Mesenteric fat pad (tissue), 1 donor: ENCODE measurements at places on chromosomes 16 and 17. TPM values are rescaled to one million over a fixed set of nuclear protein-coding genes. Genes with fewer than 3 reads are reported as not detected.

The FASN gene
- total RNA-seq, result 1,109 TPM

The IQCK gene
- total RNA-seq, result 9.7 TPM

The UMOD gene
- not detected for total RNA-seq

The TRIM72 gene
- total RNA-seq, result 0.03 TPM

The PPP1R27 gene
- not detected for total RNA-seq

GRCh38 chr16:5633845-5634440, 536.3 kb upstream of the EEF2KMT start:
- no peak for DNase-seq

DNA sequence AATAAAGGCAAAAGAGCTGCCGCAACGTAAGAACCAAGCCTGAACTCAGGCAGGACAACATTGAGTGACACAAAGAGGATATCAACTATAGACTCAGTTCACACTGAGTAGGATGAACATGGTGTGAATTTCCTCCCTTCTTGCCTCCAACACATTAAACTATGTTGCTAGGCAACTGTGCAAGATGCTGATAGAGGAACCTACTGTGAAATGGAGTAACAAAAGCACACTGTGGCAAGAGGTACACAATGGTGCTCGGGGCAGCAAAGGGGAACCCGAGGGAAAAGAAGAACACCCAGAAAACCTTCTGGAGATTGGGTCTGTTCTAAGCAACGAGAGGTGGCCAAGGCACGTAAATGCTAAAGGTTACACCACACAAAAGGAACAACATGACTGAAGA, 34.1 kb downstream of the GRB2 start:
- no peak for DNase-seq

- DNase-seq, result no peak
Measured at GRCh38 chr17:55527540-55528118, 16.4 kb upstream of the SMIM36 start.

GRCh38 chr16:82992786-82993185, 366.0 kb downstream of the CDH13 start:
- DNase-seq, result no peak

DNA sequence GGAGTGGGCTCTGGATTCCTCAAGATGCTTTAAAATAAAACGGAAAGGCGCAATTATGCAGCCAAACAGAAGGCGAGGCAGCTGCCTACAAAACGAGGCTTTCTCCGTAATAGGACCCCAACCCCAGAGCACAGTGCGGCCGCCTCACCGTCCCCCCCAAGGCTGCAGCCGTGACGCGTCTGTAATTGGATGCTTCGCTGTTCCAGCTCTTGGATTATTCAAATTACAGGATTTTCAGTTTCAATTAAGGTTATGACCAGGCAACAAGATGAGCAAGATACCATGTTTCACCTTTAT, 37.3 kb upstream of the ABR start:
- no peak for DNase-seq

GRCh38 chr17:66655861-66656260, 179.1 kb upstream of the CACNG5 start:
- DNase-seq, result no peak

GRCh38 chr16:88325976-88326375, 56.8 kb upstream of the ZNF469 start:
- DNase-seq, result no peak

GRCh38 chr17:56468840-56469239, 124.7 kb upstream of the NOG start:
- DNase-seq, result no peak

DNA sequence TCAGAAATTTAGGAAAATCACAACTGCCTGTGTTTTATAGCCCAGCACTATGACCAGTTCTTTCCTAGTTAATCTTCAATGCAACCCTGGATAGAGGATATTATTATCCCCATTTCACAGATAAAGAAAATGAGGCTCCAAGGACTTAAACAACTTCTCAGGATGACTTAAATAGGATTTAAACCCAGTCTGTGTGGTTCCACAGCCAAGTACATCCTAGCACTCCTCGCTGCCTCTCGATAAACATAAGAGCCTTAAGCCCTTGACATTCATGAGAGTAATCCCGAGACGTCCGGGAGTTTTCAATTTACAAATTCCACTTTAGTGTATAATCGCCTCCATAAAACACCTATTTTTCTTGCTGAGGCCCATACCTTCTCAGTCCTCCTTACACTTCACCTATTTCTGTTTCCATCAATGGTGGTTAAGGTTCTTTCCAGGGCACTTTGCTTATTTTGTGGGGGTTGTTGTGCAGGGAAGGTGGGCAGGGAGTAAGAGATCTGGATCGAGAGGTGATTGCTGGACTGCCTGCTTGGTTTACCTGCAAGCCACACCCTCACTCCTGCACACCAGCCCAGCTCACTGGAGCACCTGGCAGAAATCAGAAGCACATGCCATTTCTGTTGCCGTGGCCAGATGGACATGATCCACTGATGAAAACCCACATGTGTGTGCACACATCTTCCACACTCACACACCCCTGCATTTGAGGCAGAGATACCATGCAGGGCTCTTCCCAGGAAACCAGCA, 50.5 kb downstream of the ASIC2 start:
- DNase-seq, result no peak

DNA sequence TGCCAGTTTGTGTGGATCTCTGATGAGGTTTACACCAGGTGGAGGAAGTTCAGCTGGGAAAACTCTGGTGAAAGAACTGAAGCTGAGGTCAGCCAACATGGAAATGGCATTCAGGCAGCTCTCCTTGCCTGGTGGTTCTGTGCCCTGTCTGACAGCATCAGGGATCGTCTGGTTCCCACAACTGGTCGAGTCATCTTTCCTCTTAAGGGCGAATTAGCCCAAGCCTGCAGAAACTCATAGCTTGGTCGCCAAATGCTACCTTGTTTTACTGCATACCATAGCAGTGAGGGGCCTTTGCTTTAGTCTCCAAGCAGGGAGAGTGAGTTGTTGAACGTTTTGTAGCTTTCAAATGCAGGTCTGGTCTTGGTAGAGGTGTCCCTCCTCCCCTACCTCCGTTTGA, 7.2 kb downstream of the PLCG2 start:
- DNase-seq, result no peak

DNA sequence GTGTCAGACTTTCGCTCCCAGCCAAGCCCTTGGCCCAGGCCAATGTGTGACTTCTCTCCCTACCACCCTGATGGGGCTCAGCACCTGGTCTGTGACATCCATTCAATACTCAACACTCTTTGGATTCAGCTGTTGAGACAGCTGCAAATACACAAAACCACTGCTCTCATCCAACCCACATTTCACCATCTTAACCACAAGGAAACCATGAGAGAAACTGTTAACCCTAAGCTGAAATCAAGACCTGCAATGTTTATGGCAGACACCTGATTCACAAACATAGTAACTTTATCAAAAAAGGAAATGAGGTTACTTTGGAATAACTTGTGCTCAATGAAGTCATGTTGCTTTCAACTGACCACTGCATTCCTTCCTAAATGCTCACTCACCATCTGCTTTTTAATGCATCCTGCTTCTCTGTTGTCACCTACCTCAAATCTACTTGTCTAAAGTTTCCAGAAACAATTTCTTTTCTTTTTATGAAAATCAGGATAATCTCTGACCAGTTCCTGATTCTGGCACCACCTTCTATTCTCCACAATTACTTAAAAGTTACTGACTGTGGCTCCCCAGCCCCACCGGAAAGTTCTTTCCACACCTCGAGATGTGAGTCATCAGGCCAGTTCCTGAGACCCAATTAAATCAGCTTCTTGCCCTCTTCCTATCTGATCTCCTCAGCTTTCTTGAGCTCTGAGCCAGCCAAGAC, 88.2 kb downstream of the NOG start:
- no peak for DNase-seq

- DNase-seq, result no peak
Measured at GRCh38 chr16:67760206-67760955, 41.3 kb upstream of the GFOD2 start.

DNA sequence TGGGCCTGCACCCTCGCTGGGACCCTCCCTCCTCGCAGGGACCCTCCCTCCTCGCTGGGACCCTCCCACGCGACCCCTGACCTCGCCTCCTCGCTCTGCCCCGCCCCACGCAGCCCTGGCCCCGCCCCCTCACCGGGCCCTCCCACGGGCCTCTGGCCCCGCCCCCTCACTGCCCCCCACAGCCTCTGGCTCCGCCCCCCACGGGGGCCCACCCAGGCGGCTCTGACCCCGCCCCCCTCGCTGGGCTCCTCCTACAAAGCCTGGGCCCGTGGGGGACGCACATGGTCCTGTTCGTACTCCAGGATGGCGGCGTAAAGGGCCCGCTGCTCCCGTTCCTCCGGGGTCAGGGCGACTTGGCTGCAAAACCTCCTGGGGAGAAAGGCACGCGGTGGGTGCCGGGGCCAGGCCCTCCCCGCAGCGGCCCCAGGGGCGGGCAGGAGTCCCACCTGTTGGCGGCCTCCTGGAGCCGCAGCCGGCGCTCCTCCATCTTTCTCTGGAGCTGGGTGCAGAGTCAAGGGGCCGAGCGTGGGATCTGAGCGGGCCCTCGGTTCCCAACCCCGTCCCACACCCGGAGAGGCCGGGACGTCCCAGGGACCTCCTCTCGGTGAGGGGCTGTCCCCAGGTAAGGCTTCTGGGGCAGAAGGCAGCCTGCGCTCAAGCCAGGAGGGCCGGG, 9.0 kb downstream of the VPS9D1 start:
- no peak for DNase-seq

- no peak for DNase-seq
Measured at GRCh38 chr16:85384833-85385462, 228.2 kb upstream of the GSE1 start.

- DNase-seq, result peak; percentile 89
Measured at GRCh38 chr17:65074778-65075250, 18.3 kb upstream of the GNA13 start.

DNA sequence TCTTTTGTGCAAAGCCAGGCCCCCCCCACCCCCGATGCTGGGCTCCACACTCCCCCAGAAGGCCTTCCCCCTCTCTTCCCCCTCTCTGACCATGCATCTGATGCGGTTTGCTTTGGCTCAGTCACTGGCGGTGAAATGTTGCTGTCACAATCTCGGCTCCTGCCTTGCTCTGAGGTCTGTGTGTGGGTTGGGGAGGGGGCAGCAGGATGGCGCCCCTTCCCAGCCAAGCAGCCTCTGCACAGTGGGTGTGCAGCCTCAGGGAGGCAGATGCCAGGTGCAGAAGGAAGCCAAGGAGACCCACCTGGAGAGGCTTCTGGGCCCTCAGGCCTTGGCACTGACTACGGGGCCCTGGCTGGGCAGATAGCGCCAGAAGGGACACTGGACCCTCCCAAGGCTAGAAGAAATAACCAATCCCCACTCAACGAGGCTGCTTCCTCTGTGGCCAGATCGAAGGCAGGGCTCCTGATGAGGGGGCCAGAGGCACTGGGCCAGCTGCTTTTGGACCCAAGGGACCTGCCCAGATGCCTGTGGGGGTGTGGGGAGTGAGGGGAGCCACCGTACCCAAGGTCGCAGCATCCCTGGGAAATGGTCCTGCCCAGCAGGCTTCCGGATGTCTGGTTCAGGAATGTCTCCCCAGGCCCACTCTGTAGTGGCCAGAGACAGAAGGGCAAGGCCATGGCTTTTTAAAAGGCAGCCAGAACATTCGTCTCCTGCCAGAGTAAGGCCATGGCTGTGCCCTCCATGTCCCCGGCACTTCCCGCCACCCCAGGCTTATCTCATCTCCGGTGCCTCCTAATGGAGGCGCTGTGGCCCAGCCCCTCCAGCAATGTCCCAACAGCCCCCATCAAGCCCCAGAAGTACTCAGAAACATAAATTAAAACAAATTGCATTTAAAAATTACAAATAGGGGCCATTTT, 43.4 kb upstream of the SLC38A10 start:
- DNase-seq, result no peak

GRCh38 chr16:21626659-21627277, 25.6 kb downstream of the IGSF6 start:
- no peak for DNase-seq
